Inflammatory macrophage treated with lipopolysaccharide for 1 hour (primary cell): ENCODE measurements at places on chromosomes 12 and 14.

DNA sequence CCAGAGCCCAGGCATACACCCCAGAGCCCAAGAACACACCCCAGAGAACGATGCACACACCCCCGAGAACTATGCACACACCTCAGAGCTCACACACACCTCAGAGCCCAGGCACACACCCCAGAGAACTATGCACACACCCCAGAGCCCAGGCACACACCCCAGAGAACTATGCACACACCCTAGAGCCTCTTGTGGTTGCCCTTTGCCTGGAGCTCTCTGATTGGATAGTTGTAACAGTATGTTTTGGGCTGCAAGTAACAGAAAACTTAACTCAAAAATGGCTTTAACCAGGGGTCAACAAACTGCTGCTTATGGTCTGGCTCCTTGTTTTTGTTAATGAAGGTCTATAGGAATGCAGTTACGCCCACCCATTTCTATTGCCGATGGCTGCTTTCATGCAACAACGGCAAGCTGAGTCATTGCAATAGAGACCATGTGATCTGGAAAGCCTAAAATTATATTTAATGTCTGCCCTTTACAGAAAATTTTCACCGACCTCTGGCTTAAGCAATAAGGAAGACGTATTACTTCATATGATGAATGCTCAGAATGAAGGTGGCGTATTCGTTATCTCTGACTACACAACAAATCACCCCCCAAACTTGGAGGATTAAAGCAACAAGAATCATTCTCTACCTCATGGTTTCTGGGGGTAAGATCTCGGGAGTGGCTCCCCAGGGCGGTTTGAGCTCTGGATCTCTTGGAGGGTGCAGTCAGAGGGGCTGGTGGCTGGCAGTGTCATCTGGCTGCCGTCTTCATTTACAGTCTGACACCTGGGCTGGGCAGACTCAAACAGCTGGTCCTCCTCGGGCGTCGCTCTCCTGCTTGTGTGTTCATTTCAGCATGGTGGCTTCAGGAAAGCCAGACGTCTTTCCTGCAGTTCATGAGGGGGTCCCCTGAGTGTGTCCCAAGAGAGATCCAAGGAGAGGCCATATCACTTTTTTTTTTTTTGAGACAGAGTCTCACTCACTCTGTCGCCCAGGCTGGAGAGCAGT lies 66.3 kb upstream of the NCOR2 start:
- DNase-seq = peak; percentile 81

DNA sequence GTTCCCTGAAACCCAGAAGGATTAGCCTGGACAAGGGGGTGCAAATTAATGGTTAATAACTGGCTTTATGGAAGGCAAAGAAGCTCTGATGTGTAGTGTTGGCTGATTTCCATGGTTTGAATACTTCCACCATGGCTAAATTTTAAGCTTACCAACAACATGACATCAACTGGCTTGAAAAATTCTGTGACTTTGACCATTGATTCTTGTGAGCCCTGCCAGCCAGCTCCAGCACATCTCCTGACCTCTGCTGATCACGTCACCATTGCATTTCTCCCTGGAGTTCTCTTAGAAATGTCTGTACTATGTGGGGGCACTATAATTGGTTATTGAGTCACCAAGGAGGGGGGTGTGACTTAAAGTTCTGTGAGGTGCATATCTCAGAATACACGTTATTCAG lies 171.2 kb downstream of the MYRFL start:
- DNase-seq = no peak

DNA sequence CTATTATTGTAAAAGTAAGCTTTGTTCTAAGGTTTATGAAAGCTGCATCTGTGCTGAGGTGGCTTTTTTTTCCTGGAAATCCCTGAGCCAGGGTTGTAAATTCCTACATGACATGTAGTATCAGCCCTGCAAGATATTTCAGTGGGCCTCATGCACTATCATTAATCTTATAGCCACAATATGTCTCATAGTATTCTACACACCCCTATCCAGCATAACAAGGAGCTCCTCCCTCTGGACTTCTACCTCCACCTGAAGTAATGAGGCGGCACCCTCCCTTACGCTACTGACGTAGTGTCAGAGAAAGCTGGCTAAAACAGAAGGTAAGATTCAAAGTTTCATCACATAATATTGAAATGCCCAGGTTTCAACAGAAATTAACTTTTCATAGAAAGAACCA lies 35.5 kb downstream of the SLC5A8 start:
- no peak for DNase-seq

GRCh38 chr12:25590011-25590721 lies 37.1 kb upstream of the LMNTD1 start:
- DNase-seq = no peak

- peak; percentile 100 for DNase-seq
Measured at GRCh38 chr12:104671409-104672095, 214.8 kb downstream of the CHST11 start.

GRCh38 chr12:100851637-100852036 lies 57.1 kb downstream of the ANO4 start:
- DNase-seq = no peak

DNA sequence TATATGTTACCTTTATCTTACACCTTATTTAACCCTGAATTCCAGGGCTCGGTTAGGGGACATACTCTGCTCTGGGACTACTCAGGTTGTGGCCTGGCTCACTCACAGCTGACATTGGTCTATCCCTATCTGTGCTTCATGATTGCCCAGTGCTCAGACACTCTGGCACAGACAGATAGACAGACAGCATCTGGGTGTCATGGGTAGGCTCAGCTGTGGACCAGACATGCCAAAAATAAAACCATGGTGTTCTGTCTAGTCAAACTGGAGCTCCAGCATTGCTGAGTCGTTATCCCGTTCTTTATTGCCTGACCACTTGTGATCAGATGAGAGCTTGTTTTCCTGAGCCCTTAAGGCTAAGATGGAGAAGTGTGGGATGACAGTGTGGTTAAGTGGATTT lies 29.0 kb downstream of the FBXW8 start:
- no peak for DNase-seq

- no peak for DNase-seq
Measured at GRCh38 chr14:104741803-104742251, 11.1 kb upstream of the SIVA1 start.

DNA sequence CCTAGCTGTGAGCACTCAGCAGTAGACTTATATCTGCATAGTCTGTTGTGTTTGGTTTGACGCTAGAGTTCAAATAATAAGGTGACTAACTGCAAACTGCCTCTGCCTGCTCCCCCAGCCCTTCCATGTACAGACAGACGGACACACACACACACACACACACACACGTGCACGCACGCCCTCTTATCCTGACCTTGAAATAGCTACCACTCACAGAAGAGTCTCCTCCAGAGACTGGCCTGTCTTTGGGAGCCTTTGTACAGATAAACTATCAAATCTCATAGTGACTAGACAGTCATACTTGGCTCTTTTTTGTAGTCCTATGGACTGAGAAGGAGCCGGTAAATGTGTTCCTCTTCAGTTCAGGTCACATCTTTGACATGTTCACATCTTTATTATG lies 158.4 kb downstream of the FBXL14 start:
- no peak for DNase-seq

DNA sequence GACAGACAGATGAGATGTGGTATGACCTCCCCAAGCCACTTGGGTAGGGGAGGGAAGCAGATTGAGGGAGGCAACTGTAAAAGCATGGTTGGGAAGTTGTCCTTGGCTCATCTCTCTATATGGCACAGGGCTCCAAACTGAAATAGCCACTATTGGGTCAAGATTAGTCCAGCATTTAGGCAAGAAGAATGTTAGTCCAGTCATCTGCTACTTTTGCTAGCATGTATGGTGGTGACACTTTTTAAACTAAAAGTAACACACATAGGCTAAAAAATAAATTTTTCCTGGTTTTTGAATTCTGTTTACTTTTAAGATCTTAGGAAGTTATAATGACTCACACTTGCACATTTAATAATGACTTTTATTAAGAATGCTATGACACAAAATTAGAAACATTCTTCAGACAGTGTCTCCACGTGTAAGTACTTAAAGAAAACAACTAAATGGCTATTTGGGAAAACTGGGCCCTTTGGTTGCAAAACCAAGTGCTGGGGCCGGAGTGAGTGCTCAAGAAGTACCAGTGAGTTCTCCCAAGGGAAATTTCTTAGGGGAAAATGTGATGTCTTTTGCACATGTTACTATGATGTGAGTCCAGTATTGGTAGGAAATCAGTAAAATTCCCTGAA lies 179.1 kb upstream of the HIF1A start:
- no peak for DNase-seq
